ENCODE measurements at places on chromosomes 7 and 10.
A peak's percentile ranks its signal among the peaks of the same experiment; 100 is the strongest.

DNA sequence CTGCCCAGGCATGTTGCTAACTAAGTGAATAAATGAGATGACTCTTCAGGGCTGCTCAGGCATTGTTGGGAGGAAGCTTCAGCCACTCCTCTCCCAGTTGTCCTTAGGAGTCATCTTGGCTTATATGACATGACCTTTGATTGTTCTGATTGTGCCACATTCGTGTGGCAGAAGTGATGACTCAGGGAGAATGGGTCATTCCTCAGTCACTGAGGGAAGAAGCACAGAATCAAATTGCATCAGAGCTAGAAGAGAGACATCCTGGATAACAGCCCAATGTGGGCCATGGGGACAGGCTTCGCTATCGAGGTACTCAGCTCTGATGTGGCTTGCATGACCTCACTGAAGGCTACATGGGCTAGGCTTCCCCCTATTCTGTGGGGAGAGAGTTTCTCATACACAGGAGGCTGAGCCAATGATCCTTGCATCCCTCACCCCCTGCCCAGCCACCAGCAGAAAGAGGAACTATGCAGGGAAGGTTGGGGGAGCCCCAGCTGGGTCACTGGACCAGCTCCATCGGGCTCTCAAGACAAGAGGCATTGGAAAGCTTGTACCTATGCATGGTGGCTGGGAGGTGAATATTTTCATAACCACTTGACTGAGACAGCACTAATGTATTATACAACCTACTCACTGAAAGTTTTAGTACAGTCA, 6.0 kb upstream of the HMX3 start:
- H3K4me3 ChIP-seq, result no peak overlapping the region
- H3K27ac ChIP-seq, result no peak overlapping the region
- peaks cover 39% of the 10 kb centered on the region for H3K27me3 ChIP-seq

GRCh38 chr7:33459340-33459751, 330.0 kb downstream of the BBS9 start:
- no peaks in the 10 kb centered on the region for H3K4me1 ChIP-seq
- H3K27ac ChIP-seq, result no peak overlapping the region
- no peaks in the 10 kb centered on the region for H3K27me3 ChIP-seq
- DNase-seq, result no peak

DNA sequence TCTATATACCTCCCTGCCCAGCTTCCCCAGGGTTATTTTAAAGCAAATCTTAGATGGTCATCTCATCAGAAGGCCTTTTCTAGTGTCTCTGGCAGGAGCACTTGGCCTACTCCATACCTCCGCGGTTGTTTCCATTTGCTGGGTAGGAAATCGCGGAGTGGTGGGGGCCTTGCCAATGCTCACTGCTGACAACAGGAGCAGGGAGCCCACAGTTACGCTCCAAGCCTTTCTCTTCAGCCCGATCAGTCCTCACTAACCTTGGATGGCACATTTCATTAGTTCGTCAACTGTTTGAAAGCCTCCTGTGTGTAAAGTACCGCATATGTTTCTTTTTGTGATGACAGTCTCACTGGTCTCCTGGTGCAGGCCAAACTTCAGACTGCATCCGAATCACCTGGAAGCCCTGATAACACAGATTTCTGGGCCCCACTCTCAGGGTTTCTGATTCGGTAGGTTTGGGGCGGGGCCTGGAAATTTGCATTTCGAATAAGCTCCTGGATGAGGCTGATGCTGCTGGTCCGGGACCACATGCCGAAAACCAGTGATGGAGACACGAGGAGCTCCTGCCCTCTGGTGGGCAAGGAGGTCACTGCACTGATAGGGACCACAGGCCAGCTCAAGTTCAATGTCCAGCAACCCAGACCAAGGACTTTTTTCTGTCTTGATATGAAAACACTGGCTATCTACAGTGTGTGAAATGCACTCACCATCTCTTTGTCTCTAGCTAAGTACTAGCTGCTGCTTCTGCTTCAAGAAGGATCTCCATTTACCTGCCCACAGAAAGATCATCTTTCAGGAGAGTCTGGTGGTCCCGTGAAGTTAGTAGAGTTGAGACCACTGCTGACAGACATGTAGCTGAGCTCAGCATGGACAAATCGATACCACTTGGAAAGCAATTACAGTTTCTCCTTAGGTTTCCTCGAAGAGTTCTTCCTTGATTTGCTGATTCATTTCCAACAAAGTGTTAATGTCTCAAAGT, 14.0 kb downstream of the LRGUK start:
- DNase-seq, result peak; percentile 21
- H3K4me3 ChIP-seq, result no peak overlapping the region
- H3K27ac ChIP-seq, result no peak overlapping the region
- no peaks in the 10 kb centered on the region for H3K36me3 ChIP-seq
- no peaks in the 10 kb centered on the region for H3K27me3 ChIP-seq
- no peaks in the 10 kb centered on the region for H3K4me1 ChIP-seq

DNA sequence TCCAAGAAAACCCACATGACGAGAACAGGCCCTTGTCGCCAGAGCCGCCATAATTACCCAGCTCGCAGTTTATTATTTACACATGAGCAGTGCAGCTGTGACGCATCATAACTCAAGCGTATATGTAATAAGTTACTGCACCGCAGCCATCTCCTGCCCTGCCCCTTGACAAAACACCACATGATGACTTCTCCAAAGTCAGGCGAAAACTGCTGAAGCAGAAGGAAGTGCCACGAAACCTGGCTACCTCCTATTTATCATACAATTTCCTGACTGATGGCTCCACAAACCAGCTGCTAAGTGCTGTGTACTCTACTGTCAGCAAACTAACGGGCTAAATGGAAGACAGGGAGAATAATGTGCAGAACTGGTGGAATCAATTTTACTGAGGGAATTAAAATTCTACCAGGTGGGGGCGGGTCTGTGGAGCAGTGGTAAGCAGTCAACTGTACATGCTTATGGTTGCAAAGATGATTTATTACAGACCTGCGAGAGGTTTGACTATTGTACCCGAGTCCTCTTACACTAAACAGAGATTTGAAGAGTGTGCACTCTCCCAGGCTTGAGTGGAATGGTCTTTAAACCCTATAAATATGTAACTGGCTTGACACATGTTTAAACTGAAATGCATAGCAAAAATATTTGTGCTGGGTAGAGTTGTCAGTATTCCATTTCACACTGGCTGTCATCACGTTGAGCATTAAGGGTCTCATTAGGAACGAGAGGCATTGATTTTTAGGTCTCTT, 156.0 kb downstream of the GLI3 start:
- no peaks in the 10 kb centered on the region for H3K36me3 ChIP-seq
- H3K27me3 ChIP-seq, result no peaks in the 10 kb centered on the region
- no peak for DNase-seq
- no peaks in the 10 kb centered on the region for H3K4me1 ChIP-seq
- no peak overlapping the region for H3K27ac ChIP-seq

DNA sequence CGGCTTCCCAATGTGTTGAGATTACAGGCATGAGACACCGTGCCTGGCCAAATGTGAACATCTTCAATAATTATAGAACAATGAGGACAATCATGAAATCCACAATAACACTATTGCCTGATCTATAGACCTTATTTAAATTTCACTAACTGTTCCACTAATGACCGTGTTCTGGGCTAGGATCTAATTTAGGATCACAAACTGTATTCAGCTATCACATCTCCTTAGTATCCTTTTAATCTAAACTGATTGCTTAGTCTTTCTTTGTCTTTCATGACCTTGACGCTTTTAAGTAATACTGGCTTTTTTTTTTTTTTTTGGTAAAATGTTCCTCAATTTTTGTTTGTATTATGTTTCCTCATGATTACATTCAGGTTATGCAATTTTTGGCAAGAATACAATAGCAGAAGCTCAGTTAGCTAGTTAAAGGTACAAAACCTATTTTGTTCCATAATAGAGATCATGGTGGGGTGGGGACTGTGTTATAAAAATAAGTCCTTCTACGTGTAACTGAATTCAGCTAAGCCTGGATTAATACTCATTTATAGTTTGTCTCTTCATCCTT, 158.4 kb downstream of the AOAH start:
- H3K27me3 ChIP-seq, result no peaks in the 10 kb centered on the region
- no peak for DNase-seq
- H3K4me1 ChIP-seq, result no peaks in the 10 kb centered on the region
- H3K36me3 ChIP-seq, result no peaks in the 10 kb centered on the region

GRCh38 chr10:29837586-29837985, 202.8 kb upstream of the SVIL start:
- DNase-seq, result no peak
- no peaks in the 10 kb centered on the region for H3K36me3 ChIP-seq
- H3K4me3 ChIP-seq, result no peak overlapping the region
- no peaks in the 10 kb centered on the region for H3K27me3 ChIP-seq
- no peak overlapping the region for H3K27ac ChIP-seq

GRCh38 chr7:27095050-27095896, 527 bp downstream of the HOXA1 start:
- H3K4me3 ChIP-seq, result peak overlapping the region; percentile 77
- H3K36me3 ChIP-seq, result no peaks in the 10 kb centered on the region
- H3K27ac ChIP-seq, result no peak overlapping the region
- H3K4me1 ChIP-seq, result peaks cover 43% of the 10 kb centered on the region
- DNase-seq, result no peak

DNA sequence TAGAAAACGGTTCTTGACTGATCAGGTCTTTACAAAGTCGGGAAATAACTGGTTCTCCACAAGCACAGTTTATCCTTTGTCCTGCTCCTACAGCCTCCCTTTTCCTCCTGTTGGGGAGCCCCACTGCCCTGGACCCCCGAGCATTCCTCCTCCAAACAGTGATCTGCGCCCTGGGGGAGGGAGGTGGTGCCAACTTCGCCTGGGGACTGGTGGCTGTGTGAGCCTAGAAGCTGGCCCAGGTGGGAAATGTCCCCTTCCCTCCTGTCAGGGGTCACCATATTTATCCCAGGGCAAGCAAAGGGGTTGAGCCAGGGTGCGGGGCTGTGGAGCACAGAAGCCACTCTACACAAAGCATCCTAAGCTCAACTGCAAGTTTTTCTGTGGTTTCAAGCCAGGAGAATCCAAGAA, 5.2 kb downstream of the HMX3 start:
- DNase-seq, result no peak
- H3K4me3 ChIP-seq, result no peak overlapping the region
- peaks cover 94% of the 10 kb centered on the region for H3K27me3 ChIP-seq
- no peaks in the 10 kb centered on the region for H3K36me3 ChIP-seq
- H3K27ac ChIP-seq, result no peak overlapping the region
- peaks cover 74% of the 10 kb centered on the region for H3K4me1 ChIP-seq

- peak overlapping the region; percentile 33 for H3K4me3 ChIP-seq
- no peak for DNase-seq
- peaks cover 20% of the 10 kb centered on the region for H3K4me1 ChIP-seq
- no peaks in the 10 kb centered on the region for H3K36me3 ChIP-seq
- H3K27ac ChIP-seq, result no peak overlapping the region
Observed at GRCh38 chr7:140640060-140640637, 464 bp downstream of the DENND2A start.

DNA sequence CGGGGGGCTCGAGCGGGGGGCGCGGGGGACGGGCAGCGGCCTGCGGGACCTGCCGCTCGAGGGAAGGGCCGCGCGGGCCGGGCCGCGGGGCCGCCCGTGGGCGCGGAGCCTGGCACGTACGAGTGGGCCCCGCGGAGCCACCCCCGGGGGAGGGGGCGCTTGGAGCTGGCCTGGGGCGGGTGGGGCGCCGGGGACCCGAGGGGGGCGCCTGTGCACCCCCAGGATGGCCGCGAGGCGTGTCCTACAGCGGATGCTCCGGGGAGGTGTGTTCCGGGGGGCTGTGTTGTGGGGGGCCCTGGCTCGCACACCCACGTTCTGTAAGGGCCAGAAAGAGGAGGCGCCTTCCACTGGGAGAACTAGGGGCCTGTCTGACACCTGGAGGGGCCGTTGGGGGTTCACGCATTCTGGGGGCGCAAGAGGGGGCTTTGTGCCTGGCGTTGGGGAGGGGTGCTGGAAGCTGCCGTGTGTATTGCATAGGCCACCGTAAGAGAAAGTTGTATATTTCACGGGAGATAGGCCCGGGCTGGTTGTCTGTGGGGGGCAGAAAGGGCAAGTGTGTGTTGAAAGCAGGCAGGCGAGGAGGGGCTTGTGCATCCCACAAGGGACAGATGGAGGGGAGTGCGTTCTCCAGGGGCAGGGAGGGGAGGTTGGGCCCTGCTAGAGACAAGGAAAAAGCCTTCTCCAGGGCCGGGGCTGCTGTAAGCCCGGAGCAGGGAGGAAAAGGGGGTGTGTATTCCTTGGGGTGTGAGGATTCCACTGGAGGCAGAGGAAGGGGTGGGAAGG, 663 bp downstream of the VPS37D start:
- peaks cover 14% of the 10 kb centered on the region for H3K4me1 ChIP-seq
- no peaks in the 10 kb centered on the region for H3K36me3 ChIP-seq
- H3K27ac ChIP-seq, result no peak overlapping the region
- no peak for DNase-seq
- H3K27me3 ChIP-seq, result peaks cover 30% of the 10 kb centered on the region

- no peak overlapping the region for H3K4me3 ChIP-seq
- H3K36me3 ChIP-seq, result peaks cover 8% of the 10 kb centered on the region
- H3K27ac ChIP-seq, result no peak overlapping the region
- H3K27me3 ChIP-seq, result no peaks in the 10 kb centered on the region
- no peak for DNase-seq
Observed at GRCh38 chr7:23120106-23120505, 14.5 kb downstream of the KLHL7 start.
